GM12878 (cell line): ENCODE measurements at places on chromosomes 5 and 9.

- DNase-seq, result no peak
Observed at GRCh38 chr5:142358121-142358520, 33.3 kb upstream of the SPRY4 start.

DNA sequence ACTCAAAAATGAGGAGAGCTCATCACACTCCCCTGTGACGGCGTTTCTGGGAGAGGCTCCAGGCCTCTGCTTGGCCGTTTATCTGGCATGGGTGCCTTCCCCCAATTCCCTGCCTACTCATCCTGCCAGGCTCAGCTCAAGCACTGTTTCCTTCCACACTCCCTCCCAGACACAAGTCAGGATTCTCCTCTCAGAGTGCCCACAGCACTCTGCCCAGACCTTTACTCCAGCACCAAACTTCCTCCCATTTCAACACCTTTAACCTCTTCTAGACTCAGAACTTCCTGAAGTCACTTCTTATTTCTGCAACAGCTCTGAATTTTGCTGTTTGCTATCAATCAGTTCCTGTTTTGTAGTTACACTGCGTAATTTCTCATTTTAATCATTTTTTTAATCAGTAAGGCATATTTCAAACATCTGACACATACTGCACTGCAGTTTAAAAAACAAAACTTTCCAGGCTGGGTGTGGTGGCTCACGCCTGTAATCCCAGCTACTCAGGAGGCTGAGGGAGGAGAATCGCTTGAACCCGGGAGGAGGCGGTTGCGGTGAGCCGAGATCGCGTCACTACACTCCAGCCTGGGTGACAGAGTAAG, 16.0 kb downstream of the TRMO start:
- DNase-seq, result no peak

DNA sequence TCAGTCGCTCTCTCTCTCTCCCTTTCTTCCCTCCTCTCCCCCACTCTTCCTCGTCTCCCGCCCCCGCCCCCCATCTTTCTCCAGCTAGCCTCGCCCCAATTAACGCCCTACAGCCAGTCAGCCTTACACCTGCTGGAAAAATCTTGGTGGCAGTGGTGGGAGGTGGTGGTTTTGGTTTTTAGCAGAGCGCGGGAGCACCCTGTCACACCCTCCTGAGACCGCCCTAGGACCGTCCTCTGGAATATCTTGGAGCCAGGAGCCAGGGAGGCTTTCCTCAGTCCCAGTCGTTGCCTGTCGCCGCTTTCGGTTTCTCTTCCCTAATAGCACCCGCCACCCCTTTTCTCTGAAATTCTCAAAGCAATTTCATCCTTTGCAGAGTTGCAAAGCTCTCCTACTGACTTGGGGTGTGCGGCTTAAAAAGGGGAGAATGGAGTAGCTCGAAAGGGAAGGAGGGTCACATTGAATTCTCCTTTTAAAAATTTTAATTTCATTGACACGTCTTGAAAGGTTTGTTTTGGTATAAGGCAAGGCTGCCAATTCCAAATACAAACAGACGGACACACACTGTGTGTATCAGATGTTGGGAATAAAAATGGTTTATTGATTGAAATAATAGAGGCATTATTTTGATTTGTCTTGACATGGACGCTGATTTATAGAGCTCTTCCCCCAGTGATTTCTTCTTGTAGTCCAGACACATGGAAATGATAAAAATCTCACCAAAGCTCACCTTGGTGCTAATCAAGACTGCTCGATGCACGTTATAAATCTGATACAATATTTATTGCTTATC, 301.3 kb downstream of the PARP8 start:
- DNase-seq, result no peak

GRCh38 chr9:108257382-108257781, 598.4 kb downstream of the ACTL7B start:
- no peak for DNase-seq

GRCh38 chr5:54347221-54347865, 37.0 kb upstream of the ARL15 start:
- DNase-seq, result no peak

- DNase-seq, result no peak
Observed at GRCh38 chr5:171525085-171525484, 105.6 kb downstream of the FGF18 start.

DNA sequence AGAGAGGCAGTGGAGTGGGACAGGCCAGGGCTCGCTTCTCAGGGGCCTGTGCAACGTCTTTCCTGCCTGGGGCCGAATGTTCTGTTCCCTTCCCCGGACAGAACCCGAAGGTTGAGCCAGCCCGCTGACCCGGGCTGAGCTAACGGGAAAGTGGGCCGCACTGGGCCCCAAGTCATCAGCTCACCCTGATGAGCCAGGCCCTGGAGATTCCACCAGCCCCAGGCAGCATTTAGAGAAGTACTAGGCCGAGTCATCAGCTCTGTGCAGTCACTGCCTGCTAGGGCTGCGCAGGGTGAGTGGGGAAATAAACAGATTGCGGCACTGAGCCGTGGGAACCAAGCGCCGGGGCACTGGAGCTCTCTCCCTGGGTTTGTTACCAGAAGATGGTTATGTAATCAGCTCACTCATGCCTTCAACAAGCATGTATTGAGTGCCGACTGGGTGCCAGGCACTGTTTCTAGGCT, 29.1 kb upstream of the DUSP1 start:
- DNase-seq, result no peak

DNA sequence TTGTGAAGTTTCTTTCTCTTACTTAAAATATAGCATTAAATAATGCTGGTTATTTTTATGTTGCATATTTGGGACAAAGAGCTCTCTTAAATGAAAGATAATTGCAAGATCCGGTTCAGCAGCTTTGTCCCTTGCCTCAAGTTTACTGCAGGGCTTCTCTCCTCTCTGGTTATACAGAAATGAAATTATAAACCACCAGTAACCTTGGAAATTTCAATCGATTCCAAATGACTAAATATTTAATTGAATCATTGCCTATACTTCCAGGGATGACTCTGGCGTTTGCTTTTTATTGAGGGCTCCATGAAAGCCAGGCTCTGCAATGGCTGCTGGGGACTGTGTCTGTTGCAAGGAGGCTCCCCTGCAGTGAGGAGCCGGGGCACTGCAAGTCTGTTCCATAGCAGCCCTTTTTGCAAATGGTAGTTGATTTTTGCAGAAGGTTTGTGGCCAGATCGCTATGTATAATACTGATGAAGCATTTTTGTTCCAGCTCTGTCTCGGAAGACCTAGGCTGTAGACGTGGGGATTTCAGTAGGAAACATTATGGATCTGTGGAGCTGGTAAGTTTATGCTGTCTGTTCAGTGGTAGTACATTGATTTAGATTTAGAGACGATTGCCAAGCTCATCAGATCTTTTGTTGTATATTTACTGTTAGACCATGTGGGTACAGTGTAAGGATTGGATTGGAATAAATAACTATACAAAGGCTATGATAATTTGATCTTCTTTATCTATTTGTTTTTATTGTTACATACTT, at the start of gene GARNL3:
Gene GARNL3 (plus strand): TSS at position 313 of the 758 bp plus-strand sequence. CDS start 104 bp downstream, at position 417.
- no peak for DNase-seq

- DNase-seq, result no peak
Observed at GRCh38 chr5:117262572-117263131, 688.0 kb upstream of the SEMA6A start.

DNA sequence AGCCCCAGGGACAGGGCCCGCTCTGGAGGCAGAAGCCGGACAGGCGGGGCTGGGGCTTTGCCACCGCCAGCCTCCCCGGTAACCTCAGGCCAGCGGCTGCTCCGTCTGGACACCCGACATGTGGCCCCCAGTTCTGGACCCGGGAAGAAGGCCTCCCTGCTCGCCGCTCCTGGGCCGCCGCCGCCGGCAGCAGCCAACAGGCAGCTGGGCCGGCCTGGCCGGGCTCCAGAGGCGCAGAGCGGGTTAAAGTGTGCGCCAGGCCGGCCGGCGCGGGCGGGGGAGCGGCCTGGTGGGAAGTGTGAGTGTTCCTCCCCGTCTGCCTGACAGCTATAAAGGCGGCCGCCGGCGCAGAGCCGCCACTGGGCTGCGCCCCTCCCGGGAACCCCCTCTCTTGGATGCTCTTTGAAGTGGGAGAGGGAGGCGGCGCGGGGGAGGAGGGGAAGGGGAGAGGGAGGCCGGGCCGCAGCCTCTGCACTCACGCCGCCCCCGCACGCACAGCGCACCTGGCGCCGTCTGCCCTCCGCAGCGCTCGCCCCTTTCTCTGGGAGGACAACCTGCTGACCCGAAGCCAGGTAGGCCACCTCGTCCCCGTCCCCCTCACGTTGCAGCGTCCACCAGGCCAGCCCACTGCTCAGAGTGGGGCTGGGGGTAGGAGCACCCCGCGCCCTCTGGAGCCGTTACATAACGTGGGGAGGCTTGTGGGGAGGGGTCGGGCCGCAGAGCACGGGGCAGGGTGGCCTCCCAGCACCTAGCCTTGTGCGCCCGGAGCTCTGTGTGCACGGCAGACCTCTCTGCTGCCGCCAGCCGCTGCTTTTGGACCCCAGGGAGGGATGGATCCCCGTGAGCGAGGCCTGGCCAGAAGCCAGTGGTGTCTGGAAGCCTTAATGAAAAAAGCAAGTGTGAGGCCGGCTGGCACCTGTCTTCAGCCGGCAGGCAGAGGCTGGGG, at the start of gene ADAMTSL2:
Gene ADAMTSL2 (plus strand): TSS at position 359 of the 946 bp plus-strand sequence. CDS start 2,009 bp downstream, outside the sequence.
- no peak for DNase-seq

GRCh38 chr9:18826248-18826647, 206.8 kb downstream of the SAXO1 start:
- no peak for DNase-seq

- DNase-seq, result no peak
Observed at GRCh38 chr9:33048054-33048465, 23.0 kb downstream of the DNAJA1 start.

DNA sequence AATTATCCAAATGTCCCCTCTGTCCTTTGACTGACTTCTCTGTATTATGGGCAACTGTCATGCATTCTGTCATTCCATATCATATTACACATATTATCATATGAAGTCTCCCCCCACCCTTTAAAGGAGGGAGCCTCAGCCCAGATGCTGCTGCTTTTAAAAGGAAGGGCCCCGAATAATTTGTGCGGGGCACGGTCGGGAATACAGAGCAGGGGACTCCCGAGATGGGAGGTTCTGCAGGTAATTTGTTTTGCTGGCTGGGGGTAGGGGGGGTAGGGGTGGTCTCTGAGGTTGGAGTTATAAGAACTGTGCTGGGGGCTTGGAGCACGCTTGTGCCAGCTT, 10.1 kb upstream of the LHX2 start:
- DNase-seq, result no peak

- DNase-seq, result no peak
Observed at GRCh38 chr9:33300546-33300945, 10.2 kb downstream of the NFX1 start.

DNA sequence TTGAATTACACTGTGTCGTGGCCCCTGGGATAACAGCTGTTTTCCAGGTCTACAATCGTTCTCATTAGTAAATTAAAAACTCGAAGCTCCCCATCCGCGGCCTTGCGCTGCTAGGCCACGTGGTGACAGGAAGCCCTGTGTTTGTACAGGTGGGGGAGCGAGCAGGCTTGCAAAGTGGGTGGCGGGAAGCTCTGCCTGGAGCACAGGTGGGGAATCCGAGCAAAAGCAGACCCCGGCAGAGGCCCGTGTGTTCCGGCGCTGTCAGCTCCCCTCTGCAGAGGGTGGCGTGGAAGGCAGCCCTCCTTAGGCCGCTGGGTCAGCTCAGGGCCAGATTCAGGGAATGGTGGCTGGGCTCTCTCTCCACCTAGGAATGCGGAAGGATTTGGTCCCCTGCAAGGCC, 59.5 kb upstream of the ERCC6L2 start:
- DNase-seq, result no peak

DNA sequence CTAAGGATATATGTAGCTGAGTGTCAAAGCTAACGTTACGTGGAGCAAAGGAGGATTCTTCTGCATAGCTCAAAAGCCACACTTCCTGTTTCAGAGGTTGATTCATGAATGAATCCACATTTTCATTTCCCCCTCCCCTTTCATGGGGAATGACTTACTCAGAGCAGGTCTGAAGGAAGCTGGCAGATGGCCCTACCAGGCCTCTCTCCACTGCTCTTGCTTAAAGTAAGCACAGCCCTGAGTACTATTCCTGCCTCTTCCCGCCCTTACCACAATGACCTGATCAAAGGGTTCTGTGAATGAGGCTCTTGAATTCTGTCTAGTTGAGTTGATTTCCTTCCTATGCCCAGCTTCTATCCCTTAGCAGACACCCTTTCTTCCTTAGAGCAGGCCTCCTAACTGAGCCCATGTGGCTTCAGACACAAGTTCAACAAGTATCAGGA, 6.3 kb downstream of the IGIP start:
- DNase-seq, result no peak

DNA sequence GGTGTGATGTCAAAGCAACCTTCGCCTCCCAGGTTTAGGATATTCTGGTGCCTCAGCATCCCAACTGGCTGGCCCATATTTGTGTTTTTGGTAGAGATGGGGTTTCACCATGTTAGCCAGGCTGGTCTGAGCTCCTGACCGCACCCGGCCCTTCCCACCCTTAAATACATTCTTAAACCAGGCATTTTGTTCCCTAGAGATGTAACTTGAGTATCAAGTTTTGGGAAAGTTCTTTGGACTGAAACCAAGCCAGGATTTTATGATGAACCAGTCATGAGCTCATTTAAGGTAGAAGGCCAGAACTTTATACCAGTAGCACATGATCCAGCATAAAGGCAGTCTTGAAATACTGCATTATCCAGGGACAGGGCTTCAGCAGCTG, 3.5 kb downstream of the RPL7A start:
- no peak for DNase-seq

- no peak for DNase-seq
Observed at GRCh38 chr5:161385027-161385426, 161.5 kb downstream of the GABRB2 start.

GRCh38 chr9:9973062-9973461, 639.7 kb downstream of the PTPRD start:
- no peak for DNase-seq

DNA sequence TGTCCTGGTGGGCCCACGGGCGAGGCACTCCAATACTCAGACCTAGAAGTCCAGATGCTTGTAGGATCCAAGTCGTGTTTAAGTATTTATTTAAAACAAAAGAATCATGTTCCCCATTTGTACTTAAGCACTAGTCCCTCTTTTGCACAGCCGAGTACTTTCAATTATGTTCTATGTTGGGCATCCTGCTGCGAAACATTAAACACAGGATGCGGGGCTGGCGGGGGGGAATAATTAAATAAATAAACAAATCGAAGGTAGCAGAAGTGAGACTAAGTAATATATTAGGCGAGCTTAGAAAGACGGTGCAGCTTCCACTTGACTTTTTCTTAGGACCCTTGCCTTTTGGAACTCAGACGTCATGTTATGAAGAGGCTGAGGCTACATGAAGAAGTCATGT, 1129.2 kb upstream of the ACO1 start:
- DNase-seq, result no peak
